Peyer's patch (tissue), 4 donors: ENCODE measurements at places on chromosomes 4 and X. TPM values are rescaled to one million over a fixed set of nuclear protein-coding genes. Genes with fewer than 3 reads are reported as not detected.

- DNase-seq, result no peak
Observed at GRCh38 chr4:95830651-95831050, 9.2 kb upstream of the PDHA2 start.

GRCh38 chr4:84171871-84172270 is 327.2 kb downstream of the NKX6-1 start:
- no peak for DNase-seq

The HTR2C gene
- total RNA-seq, result not detected

DNA sequence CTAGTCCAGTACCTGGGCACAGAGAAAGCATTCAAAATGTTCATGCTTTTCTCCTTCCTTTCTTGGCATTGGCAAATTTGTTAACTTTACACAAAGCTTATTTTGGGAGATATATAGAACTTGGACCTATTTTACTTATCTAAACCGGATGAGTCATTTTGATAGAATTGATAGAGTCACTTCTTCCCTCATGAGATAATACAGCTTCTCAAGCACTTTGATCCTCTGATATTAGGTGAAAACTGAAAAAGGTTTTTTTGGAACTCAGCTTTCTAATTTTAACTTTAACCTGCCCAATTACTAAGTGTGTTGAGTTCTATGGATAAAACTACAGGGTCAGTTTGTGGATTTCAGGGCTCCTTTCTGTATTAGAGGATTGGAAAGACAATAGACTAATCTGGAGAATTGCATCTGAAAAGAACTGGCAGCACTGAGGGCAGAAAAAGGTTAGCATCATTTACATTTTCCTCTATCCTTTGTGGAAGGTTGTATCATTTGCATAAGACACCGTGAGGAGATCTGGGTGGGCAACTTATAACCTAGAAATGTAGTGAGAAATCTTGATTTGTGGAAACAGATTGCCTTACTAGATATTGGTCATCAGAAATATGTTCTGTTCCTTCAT is 2.4 kb downstream of the WDR44 start:
- DNase-seq, result no peak

The UGT2B17 gene
- 4.1 TPM for total RNA-seq

The KIF4A gene
- total RNA-seq, result 17.3 TPM

- DNase-seq, result no peak
Observed at GRCh38 chr4:77930154-77930639, 67.6 kb downstream of the MRPL1 start.

DNA sequence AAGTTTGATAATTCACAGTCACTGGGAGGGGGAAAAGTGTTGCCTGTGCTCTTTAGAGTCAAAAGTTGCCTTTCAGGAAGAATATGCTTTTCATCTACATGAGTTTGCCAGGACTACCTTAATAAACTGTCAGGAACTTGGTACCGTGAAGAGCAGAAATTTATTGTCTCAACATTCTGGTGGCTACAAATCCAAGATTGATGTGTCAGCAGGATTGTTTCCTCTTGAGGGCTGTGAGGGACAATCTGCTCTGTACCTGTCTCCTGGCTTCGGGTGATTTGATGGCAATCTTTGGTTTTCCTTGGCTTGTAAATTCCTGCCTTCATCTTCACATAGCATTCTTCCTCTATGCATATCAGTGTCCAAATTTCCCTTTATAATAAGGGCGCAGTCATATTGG is 277.2 kb downstream of the PDGFC start:
- DNase-seq, result no peak

GRCh38 chrX:74534569-74535038 is 79.8 kb downstream of the RLIM start:
- no peak for DNase-seq

DNA sequence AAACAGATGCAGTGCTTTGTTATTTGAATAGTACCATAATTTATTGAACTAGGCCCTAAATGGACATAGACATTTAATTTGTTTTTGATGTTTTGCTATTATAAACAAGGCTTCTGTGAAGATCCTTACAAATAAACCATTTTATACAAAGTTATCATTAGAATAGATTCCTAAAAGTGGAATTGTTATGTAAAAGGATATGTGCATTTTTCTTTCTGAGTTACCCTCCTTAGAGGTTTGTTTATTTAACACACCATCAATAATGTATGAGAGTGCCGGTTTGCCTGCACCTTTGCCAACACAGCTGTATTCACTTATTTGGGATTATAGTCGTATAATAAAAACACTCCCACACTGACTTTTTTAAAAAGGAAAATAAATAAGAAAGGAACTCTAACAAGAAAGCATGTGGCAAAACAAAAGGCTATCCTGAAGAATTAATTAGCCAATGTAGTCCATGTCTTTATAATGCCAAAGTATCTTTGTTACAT is 84.8 kb downstream of the PAK3 start:
- DNase-seq, result no peak

The KCNE5 gene
- total RNA-seq, result not detected

DNA sequence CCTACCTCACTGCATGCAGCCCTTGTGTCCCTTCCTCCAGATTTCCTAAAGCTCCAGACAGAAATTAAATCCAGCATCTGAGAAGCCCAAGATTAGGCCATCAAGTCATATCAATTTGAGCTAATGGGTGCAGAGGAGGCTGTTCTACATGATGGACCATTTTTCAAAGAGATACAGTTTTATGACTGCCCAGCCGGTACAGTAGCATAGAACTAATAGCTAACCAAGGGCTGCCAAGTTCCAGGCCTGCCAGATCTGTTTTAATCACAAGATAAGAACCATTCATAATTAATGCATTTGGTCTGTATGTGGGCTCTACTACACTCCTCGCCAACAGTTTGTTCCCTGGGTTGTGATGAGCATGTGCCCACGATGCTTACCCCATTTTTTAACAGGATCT is 73.9 kb upstream of the PLAC1 start:
- no peak for DNase-seq

GRCh38 chr4:124478470-124478869 is 234.1 kb downstream of the ANKRD50 start:
- DNase-seq, result no peak

DNA sequence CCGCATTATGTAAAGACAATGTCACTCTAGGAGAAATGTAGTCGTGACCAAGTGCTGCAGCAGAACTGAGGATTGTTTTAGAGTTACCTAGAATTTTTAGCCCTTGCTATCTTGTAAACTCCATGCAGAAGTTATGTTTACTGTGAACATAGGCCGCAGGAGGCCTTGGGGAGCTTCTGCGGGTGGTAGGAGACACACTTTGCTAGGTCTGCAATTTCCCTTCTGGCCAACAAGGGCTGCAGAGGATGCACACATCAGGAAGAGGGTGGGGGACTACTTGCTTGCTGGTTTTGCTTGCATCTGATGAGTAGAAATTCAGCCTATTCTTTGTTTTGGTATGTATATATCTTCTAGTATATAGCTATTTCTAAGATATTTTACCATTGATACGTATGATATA is 23.1 kb downstream of the BANK1 start:
- no peak for DNase-seq

- no peak for DNase-seq
Observed at GRCh38 chrX:38055170-38055847, 49.0 kb downstream of the SYTL5 start.

- no peak for DNase-seq
Observed at GRCh38 chrX:103615781-103616371, 8.1 kb downstream of the TCEAL3 start.

DNA sequence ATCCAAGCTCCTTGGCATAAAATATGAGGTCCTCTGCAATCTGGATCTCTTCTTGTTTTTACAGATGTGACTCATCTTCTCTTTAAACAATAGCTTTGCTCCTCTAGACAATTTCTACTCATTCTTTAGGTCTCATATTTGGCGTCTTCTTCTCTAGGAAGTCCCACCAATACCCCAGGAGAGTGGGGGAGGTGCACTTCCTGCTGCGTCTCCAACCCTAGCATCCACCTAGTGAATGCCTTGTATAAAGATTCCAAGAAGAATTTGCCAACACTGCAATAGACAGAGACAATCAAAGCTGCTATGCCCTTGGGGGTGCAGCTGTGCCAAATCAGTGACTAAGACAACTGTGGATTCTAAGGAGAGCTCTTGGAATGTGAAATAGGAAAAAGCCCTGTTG is 45.7 kb upstream of the SLC10A7 start:
- DNase-seq, result no peak
